ENCODE measurements at places on chromosomes 1 and 21. TPM values are rescaled to one million over a fixed set of nuclear protein-coding genes. Genes with fewer than 3 reads are reported as not detected.

DNA sequence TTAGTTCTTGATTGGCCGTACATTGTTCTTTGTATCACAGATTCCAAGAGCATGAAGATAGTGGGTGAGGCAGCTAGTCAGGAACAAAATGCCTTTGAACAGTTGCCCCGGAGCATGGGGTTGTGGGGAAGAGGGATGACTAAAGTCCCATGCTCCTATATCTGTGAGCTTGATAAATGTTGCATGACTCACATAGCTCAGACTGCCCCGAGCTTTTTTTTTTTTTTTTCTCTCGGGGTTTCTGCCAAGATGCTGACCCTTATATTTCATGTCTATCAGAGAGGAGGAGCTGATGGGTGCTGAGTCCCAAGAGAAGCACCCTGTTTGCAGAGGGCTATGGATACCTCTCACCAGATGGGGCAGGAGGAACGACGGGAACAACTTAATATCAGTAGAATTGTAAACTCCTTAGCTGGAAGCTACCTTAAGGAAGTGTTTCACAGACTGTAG lies 40.6 kb downstream of the SRRM1 start:
- H3K36me3 ChIP-seq = no peaks in the 10 kb centered on the region
- H3K27ac ChIP-seq = no peak overlapping the region
- H3K4me3 ChIP-seq = no peak overlapping the region
- DNase-seq = no peak

- peaks cover 12% of the 10 kb centered on the region for H3K27me3 ChIP-seq
- no peak overlapping the region for H3K27ac ChIP-seq
- H3K4me1 ChIP-seq = no peaks in the 10 kb centered on the region
- H3K4me3 ChIP-seq = no peak overlapping the region
- no peak for DNase-seq
Observed at GRCh38 chr1:94729267-94729666, 90.9 kb upstream of the SLC44A3 start.

DNA sequence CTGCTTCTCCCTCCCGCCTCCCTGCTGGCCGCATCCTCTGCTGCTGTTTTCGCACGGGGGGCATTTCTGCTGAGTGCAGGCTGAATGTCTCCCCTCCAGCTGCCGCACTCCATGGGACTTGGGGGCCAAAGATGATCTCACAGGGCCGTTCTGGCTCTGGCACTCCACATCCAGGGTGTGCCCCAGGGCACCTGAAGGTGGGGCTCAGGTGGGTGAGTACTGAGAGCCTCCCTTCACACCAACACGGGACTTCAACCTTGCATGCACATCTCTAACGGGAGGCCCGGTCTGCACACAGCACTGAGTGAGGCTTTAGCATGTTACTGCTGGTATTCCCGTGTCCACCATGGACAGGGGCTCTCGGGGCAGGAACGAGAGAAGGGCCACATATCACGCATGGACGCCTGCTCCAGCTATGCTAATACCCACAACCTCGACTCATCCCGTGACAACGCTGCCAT lies 88.9 kb downstream of the DMRTB1 start:
- H3K27ac ChIP-seq = no peak overlapping the region
- H3K4me3 ChIP-seq = no peak overlapping the region
- peaks cover 4% of the 10 kb centered on the region for H3K36me3 ChIP-seq
- peaks cover 34% of the 10 kb centered on the region for H3K27me3 ChIP-seq
- peaks cover 5% of the 10 kb centered on the region for H3K4me1 ChIP-seq
- DNase-seq = peak; percentile 3

The KCNA3 gene
- 115 TPM for total RNA-seq

The DRAM2 gene
- 30.7 TPM for total RNA-seq

The CYP4X1 gene
- not detected for total RNA-seq

GRCh38 chr1:190391582-190391981 lies 86.1 kb downstream of the BRINP3 start:
- H3K27me3 ChIP-seq = no peaks in the 10 kb centered on the region
- no peak for DNase-seq
- no peaks in the 10 kb centered on the region for H3K36me3 ChIP-seq
- no peaks in the 10 kb centered on the region for H3K4me1 ChIP-seq
- H3K27ac ChIP-seq = no peak overlapping the region

The IL12RB2 gene
- 2.1 TPM for total RNA-seq

- H3K36me3 ChIP-seq = peaks cover 2% of the 10 kb centered on the region
- H3K4me1 ChIP-seq = peaks cover 4% of the 10 kb centered on the region
- peaks cover 5% of the 10 kb centered on the region for H3K27me3 ChIP-seq
- H3K4me3 ChIP-seq = peak overlapping the region; percentile 50
- no peak overlapping the region for H3K27ac ChIP-seq
Observed at GRCh38 chr1:55640708-55641473, 425.7 kb upstream of the USP24 start.

The ATP6V1G3 gene
- not detected for total RNA-seq

Measured in T-helper 17 cell (primary cell).